ENCODE measurements at places on chromosomes 4 and X.

DNA sequence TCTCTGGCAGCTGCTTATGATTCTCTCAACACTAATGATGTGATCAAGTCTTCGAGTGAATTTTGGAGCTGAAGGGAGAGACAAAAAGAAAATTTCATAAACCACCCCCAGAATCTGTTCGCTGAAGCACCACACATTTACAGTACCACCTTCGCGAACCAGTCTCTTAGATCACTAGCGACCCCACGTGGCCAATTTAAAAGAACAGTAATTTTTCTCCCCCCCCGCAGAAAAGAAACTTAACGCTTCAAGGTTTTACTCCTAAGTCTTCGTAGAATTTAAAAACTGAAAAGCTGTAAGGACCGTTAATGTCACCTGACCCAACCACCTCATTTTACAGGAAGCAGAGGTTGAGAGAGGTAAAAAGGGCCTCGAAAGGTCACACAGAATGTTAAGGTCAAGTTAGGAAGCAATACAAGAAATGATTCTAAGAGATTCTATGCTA lies 187.5 kb downstream of the QDPR start:
- no peak for DNase-seq

- DNase-seq: no peak
These were observed 65.6 kb upstream of the PDLIM3 start for GRCh38 chr4:185600801-185601434.

GRCh38 chr4:122104184-122104583 lies 47.9 kb upstream of the BLTP1 start:
- DNase-seq: peak; percentile 1

DNA sequence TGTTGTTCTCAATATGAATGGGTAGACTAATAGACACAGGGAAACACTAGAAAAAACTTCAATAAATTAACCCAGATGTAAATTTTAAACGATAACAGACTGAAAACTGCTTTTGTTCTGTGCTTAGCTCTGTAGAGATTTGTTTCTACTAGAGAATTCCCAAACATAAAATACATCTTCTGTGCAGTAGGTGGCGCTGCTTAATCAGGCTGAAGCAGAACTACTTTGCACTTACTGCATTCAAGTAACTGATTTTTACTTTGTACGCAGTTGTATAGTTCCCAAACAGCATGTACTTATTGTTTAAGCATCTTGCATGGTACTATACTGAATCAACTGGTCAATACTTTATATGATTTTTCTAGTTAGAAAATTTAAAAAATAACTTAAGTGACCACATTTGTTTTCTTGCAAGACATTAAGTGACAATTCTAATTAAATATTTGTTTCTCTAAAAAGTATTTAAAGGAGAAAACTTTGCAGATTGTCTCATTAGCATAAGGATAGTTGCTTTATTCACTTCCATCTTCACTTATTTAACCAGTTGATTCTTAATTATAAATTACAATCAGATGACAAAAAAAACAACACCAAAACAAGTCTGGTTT lies 490.6 kb downstream of the IL15 start:
- DNase-seq: no peak

DNA sequence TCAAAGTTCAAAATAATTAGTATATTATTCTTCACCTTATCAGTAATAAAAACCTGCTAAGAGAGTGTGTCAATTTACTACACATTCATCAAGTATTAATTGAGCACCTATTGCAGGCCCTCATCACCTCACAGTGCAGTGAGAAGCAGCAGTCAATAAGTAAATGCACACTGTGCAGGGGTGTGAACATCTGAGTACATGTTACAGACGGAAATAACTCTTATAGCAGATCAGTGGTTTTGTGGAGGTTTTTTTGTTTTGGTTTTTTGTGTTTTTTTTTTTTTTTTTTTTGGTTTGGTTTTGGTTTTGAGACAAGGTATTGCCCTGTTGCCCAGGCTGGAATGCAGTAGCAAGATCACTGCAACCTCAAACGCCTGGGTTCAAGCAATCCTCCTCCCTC lies 20.3 kb downstream of the KLF3 start:
- DNase-seq: no peak

DNA sequence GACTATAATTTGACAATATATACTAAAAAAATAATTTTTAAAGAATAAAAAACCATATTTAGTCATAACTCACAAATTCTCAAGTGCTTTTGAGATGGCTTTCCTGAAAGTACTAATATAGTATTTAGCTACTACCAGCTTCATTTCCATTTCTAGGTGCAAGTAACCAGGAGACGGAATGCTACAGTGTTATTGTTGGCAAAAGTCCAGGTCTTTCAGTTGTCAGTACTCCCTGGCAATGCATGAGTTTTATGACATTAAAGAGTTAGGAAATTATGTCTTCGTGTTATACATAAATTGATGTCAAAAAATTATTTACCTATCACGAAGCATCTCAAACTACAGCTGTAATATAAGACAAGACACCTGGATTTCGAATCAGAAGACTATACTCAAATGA lies 45.0 kb downstream of the TMEM47 start:
- peak; percentile 4 for DNase-seq

GRCh38 chrX:39613482-39613995 lies 484.2 kb downstream of the BCOR start:
- peak; percentile 80 for DNase-seq

DNA sequence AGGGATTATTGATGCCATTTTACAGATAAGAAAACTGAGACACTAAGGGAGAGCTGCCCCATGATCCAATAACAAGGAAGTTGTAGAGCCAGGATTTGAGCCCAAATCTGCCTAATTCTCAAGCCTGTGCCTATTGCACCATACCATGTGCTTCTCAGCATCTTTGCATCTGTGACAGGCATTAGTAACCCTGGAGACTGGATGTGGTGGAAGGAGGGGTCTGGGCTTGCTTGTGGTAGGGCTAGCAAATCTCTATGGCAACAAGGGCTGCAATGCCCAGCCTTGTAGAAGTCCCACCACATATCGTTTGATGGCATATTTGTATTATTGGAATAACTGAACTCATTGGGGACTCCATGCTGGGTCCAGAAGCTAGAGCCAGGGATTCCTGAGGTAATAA lies 58.1 kb downstream of the RTL5 start:
- DNase-seq: no peak

- DNase-seq: no peak
These were observed 114.6 kb downstream of the RBM47 start for GRCh38 chr4:40515037-40515397.

DNA sequence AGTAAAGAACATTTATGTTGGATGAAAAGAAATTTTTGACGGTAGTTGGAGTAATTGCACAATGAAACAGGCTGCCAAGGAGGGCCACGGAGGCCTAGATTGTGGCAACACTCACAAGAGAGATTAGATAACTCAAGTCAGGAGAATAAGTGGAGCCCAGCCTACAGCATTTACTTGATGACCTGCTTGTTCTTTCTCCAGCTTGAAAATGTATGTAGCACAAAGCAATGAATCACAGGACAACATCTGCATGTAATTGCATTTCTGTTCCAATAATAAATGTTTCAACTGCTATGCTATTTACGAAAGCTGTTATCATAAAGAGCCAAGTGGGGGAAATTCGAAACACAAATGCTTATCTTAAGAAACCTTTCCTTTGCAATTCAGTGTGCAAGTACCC lies 221.2 kb upstream of the MID1 start:
- DNase-seq: no peak

- no peak for DNase-seq
These were observed 35.5 kb downstream of the PLAC1 start for GRCh38 chrX:134622813-134623185.

DNA sequence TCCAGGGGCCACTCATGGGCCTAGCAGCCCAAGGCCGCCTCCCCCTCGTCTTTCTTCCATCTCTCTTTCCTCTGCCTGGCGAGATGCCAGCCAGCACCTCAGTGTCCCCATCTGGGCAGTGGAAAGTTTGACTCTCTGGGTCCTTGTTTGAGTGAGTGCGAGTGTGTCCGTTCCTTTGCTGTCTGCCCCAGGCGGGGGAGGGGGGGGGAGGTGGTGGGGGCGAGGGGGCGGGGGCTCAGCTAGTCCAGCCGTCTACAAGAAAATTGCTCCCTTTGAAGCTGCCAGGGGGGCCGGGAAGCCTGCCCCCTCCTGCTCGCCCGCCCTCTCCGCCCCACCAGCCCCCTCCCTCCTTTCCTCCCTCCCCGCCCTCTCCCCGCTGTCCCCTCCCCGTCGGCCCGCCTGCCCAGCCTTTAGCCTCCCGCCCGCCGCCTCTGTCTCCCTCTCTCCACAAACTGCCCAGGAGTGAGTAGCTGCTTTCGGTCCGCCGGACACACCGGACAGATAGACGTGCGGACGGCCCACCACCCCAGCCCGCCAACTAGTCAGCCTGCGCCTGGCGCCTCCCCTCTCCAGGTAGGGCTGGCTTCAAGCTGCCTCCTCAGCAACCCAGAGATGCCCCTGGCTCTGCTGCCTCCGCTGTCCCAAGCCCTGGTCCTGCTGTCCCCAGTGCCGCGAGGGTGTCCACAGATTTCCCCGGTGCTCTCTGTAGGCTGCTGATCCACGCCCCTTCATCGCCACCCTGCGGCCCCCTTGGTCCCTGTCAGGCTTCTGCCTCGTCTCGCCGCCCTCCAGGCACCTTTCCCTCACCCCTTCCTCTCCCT lies at the start of gene BGN:
BGN (plus strand) TSS at position 440 of the 821 bp plus-strand sequence. CDS start 9,652 bp downstream, outside the sequence.
- peak; percentile 22 for DNase-seq

- DNase-seq: no peak
These were observed 32.2 kb downstream of the WFS1 start for GRCh38 chr4:6301732-6302442.

DNA sequence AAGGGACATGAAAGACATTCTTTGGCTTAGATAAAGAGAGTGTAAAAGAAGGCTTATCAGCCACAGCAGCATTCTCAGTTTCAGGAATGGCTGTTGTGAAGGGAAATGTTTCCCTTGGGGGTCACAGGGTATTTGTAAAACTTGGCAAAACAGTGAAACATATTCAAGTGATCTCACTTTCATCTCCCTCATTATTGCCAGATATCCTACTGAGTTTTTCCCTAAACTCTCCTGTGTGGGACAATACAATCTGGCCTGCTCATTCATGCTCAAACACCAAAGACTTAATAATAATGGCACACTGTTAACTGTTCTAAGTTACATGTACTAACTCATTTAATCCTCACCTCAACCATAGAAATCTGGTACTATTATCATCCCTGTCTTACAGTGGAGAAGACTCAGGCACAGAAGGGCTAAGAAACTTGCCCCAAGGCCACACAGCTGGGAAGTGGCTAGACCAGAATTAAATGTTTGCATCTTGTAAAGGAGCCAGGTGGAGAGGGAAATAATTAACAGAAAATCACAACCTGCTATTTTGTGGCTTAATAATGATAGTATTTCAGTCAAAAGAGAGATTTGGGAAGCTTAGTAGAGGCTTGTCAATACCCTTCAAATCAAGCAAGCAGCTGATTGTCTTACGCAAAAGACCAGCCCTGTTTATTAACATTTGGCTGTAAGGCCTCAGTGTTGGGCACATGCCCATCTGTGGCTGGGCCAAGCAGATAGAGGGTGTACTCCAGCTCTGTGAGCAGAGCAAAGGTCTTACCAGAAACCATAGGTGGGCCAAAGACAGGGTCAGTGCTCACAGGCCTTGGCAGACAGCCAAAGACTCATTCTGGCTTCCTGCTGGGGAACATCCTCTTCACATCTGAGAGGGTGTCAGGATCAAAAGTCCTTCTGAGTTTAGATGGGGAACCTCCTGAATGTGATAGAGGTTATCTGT lies 17.3 kb downstream of the SMPX start:
- DNase-seq: no peak

- DNase-seq: no peak
These were observed 16.6 kb downstream of the GEMIN8 start for GRCh38 chrX:14013054-14013453.

DNA sequence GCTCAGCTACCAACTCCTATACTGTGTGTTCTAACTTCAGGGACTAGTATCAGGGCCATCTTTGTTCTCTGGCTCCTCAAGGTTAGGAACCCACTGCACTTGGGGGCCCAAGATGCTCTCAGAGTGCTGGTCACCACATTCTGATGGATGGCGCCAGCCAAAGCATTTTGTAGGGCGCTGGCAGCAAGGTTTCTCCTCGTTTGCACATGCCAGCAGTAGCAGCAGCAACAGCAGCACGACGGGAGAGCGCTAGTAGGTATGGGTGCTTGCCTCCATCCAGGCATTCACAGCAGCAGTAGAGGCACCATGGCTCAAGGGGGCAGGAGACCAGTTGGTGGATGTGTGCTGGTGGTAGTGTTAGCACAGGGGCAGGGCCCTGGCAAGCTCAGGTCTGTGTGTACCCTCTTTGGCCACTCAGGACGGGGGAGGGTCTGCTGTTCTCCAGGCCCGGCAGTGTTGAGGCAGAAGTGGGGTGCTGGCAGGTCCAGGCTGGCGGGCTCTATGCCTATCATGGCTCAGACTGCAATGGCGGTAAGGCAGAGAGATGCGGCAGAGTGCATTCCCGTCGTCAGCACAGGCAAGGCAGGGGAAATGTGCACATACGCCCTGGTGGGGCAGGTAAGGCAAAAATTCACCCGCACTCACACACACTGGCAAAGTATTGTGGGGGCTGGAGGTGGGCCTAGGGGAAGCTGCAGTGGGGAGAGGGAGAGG lies 56.6 kb downstream of the SERPINA7 start:
- DNase-seq: no peak

GRCh38 chrX:152847281-152847680 lies 16.4 kb downstream of the NSDHL start:
- no peak for DNase-seq

- no peak for DNase-seq
These were observed 158.3 kb upstream of the SCML1 start for GRCh38 chrX:17579026-17579425.

- no peak for DNase-seq
These were observed 15.6 kb upstream of the ADGRA3 start for GRCh38 chr4:22531311-22532019.

- DNase-seq: no peak
These were observed 234.4 kb downstream of the NKX6-1 start for GRCh38 chr4:84264652-84265051.

DNA sequence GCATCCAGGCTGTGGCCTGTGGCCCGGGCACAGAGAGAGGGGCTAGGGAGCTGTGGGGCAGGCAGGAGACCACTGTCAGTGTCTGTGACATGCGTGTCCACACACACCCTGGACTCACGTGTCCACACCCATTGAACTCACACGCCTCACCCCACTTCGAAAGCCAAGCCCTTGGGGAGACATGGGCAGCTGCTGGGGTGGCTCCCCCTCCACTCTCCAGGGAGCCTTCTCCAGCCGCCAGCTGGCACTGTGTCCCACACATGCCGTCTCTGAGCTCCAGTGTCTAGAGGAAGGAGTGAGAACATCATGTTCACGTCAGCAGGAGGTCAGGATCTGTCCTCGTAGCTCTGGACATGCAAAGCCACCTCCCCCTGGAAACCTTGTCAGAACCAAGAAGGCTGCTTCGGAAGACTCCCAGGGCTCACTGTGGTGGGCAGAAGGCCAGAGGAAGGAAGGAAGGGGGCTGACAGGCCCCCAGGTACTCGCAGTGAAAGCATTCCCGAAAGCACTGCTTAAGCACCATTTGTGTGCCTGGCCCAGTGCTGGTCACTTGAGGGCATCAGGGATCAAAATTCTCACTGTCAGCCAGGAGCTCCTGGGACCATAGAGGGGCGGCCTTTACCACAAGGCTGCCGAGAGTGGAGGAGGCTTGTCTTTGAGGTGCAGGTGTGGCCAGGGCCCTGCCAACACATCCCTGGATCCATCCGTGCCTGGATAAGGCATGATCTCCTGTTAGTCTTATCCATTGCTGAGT lies 61.4 kb downstream of the HTRA3 start:
- DNase-seq: no peak

- no peak for DNase-seq
These were observed 227.8 kb downstream of the DCLK2 start for GRCh38 chr4:150305995-150306394.

GRCh38 chrX:9337046-9337445 lies 127.8 kb upstream of the TBL1X start:
- DNase-seq: no peak

- DNase-seq: no peak
These were observed 52.0 kb downstream of the SORCS2 start for GRCh38 chr4:7244331-7244665.

GRCh38 chrX:77446908-77447652 lies at the start of gene FGF16:
TSS of gene FGF16 (plus strand) at chrX:77447389. CDS start at chrX:77447675, 286 bp downstream.
- DNase-seq: no peak

All from T47D (cell line).